Upper lobe of right lung (tissue), 1 donor: ENCODE measurements at places on chromosomes 7 and 10. TPM values are rescaled to one million over a fixed set of nuclear protein-coding genes. Genes with fewer than 3 reads are reported as not detected.

- no peak overlapping the region for H3K4me3 ChIP-seq
- DNase-seq = no peak
- H3K36me3 ChIP-seq = no peaks in the 10 kb centered on the region
- H3K27ac ChIP-seq = no peak overlapping the region
Observed at GRCh38 chr7:34396437-34397064, 261.5 kb upstream of the NPSR1 start.

DNA sequence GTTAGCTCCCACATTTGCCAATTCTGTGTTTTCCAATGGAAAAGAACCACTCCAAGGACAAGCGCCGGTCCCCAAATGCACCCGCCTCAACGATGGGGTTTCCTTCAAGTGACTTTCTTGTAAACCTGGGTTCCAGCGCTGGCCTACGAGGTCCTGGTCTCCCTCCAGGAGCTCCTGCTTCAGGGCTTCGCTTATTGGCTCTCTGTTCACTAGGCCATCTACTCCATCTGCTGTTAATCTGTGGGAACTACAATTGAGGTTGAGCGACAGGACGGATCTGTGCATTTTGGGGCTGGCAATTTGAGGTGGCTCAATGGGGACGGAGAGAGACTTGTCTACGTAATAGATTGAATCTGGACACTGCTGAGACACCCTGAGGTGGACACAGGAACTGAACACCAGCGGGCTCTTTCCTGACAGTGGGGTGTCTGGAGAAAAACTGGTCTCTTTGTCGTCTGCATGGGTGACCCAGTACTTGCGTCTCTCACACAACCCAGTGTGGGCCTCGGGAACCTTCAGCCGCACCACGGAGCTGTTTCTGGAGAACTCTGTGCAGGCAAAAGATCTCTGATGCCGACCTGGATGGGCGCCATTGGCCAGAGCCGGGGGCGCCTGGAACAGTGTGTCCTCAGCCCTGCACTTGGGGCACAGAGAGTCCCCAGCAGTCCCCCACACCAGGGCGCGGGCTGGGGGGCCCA, 115.9 kb upstream of the ADAM12 start:
- no peak overlapping the region for H3K4me3 ChIP-seq
- H3K36me3 ChIP-seq = no peaks in the 10 kb centered on the region
- DNase-seq = no peak
- no peaks in the 10 kb centered on the region for H3K4me1 ChIP-seq

GRCh38 chr7:30184791-30185487, 50.2 kb downstream of the MTURN start:
- H3K4me1 ChIP-seq = no peaks in the 10 kb centered on the region
- no peak for DNase-seq
- H3K36me3 ChIP-seq = no peaks in the 10 kb centered on the region
- no peaks in the 10 kb centered on the region for H3K27me3 ChIP-seq

- H3K27me3 ChIP-seq = no peaks in the 10 kb centered on the region
- H3K36me3 ChIP-seq = no peaks in the 10 kb centered on the region
- DNase-seq = no peak
- H3K4me1 ChIP-seq = no peaks in the 10 kb centered on the region
- H3K27ac ChIP-seq = no peak overlapping the region
Observed at GRCh38 chr10:30111340-30112022, 52.1 kb upstream of the JCAD start.

- H3K4me3 ChIP-seq = no peak overlapping the region
- H3K27me3 ChIP-seq = no peaks in the 10 kb centered on the region
- H3K27ac ChIP-seq = peak overlapping the region; percentile 18
- H3K4me1 ChIP-seq = peaks cover 35% of the 10 kb centered on the region
- no peaks in the 10 kb centered on the region for H3K36me3 ChIP-seq
- no peak for DNase-seq
Observed at GRCh38 chr10:110822712-110823311, 48.9 kb upstream of the PDCD4 start.

DNA sequence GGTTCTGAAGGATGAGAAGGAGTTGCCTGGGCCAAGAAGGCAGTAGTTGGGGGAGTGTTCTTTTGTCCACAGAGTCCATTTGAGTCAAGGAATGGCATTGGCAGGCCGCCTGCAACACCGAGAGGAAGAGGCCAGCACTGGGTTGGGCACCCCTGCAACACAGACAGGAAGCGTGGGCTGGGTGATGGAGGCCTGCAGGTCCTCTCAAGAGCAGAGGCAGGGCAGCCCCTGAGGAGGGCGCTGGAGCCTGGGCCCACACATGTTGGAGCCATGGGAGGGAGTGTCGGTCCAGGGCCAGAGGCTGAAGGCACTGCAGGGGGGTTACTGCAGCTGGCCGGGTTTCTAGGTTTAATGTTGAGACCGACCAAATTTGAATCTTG, 137.3 kb downstream of the PTPN20 start:
- H3K27me3 ChIP-seq = no peaks in the 10 kb centered on the region
- DNase-seq = peak; percentile 62
- H3K4me3 ChIP-seq = no peak overlapping the region
- H3K27ac ChIP-seq = no peak overlapping the region

GRCh38 chr10:130022086-130022485, 58.0 kb upstream of the EBF3 start:
- H3K36me3 ChIP-seq = no peaks in the 10 kb centered on the region
- DNase-seq = no peak
- H3K27ac ChIP-seq = no peak overlapping the region
- no peak overlapping the region for H3K4me3 ChIP-seq

- no peak overlapping the region for H3K4me3 ChIP-seq
- no peaks in the 10 kb centered on the region for H3K36me3 ChIP-seq
- no peak for DNase-seq
- no peak overlapping the region for H3K27ac ChIP-seq
- H3K27me3 ChIP-seq = no peaks in the 10 kb centered on the region
Observed at GRCh38 chr10:91550021-91550420, 82.8 kb downstream of the PPP1R3C start.

- H3K4me3 ChIP-seq = no peak overlapping the region
- no peaks in the 10 kb centered on the region for H3K36me3 ChIP-seq
- no peak for DNase-seq
- no peaks in the 10 kb centered on the region for H3K27me3 ChIP-seq
Observed at GRCh38 chr7:134088199-134088598, 38.9 kb upstream of the LRGUK start.

DNA sequence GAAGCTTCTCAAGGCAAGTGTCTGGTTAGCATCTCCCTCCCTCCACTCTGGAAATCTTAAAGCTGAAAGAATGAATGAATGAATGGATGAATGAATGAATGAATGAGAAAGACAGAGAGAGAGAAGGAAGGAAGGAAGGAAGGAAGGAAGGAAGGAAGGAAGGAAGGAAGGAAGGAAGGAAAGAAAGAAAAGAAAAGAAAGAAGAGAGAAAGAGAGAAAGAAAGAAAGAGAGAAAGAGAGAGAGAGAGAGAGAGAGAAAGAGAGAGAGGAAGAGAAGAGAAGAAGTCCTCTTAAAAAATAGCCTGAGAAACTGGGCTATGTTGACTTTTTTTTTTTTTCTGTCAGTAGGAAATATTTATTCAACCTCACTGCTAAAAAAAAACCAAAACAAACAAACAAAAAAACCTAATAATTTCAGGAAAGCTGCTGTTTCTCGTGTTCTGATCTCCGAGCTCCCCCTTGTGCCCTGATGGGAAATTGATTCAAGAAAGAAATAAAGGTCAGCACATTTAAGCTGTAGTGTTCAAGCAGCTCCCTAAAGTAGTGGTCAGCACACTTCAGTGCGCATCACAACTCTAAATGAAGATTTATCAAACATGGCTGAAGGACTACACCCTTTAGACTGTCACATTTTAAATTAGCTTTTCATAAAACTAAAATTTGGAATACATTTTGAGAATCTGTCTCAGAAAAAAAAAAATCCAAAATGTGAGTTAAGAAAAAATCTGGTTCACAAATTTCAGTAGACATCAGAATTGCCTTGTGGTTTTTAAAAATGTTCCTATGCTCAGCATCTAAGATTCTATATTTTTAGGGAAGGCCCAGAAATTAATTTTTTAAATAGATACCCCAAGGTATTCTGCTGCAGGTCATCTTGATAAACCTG, 154.3 kb downstream of the ELAPOR2 start:
- no peaks in the 10 kb centered on the region for H3K4me1 ChIP-seq
- no peak overlapping the region for H3K27ac ChIP-seq
- no peak for DNase-seq
- H3K36me3 ChIP-seq = no peaks in the 10 kb centered on the region
- no peaks in the 10 kb centered on the region for H3K27me3 ChIP-seq

DNA sequence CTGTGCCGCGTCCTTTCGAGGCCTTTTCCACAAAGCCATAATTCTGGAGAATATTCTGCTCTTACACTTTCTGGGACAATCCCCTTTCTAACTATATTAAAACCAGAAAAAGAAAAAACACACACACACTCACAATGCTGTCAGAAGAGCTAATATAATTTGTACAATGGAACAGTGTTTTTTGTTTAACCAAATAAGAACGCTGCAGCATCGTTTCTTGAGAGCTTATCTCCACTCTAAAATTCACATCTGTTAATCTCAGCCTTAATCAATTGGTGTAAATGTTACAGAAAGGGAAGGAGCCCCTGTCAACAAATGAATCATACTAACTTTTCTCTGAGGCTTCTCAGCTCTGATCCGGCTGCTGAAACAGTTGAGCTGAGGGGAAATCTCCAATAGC, 123.9 kb downstream of the GALNT11 start:
- peaks cover 100% of the 10 kb centered on the region for H3K36me3 ChIP-seq
- H3K4me1 ChIP-seq = peaks cover 7% of the 10 kb centered on the region
- no peak overlapping the region for H3K27ac ChIP-seq
- H3K4me3 ChIP-seq = no peak overlapping the region
- no peak for DNase-seq

DNA sequence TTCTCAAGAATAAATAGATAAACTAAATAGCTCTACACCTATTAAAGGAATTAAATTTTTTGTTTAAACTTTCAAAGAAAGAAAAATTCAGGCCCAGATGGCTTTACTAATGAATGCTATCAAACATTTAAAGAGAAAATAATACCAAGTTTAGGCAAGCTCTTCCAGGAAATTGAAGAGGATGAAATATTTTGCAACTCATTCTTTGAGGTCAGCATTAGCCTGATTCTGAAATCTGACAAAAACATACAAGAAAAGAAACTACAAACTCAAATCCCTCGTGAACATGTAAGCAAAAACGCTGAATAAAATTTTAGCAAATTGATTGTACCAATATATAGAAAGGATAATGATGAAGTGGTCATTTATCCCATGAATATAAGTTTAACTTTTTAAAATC, 93.4 kb downstream of the RTKN2 start:
- no peak overlapping the region for H3K27ac ChIP-seq
- no peak for DNase-seq
- H3K4me1 ChIP-seq = no peaks in the 10 kb centered on the region
- no peak overlapping the region for H3K4me3 ChIP-seq
- H3K27me3 ChIP-seq = no peaks in the 10 kb centered on the region

- H3K36me3 ChIP-seq = no peaks in the 10 kb centered on the region
- no peak overlapping the region for H3K27ac ChIP-seq
- DNase-seq = no peak
Observed at GRCh38 chr7:49766966-49767365, 6.5 kb upstream of the VWC2 start.

GRCh38 chr10:73043766-73044377, 52.8 kb downstream of the P4HA1 start:
- no peaks in the 10 kb centered on the region for H3K27me3 ChIP-seq
- no peak overlapping the region for H3K27ac ChIP-seq
- H3K4me1 ChIP-seq = no peaks in the 10 kb centered on the region
- no peak overlapping the region for H3K4me3 ChIP-seq

- H3K4me3 ChIP-seq = no peak overlapping the region
- DNase-seq = no peak
- no peaks in the 10 kb centered on the region for H3K36me3 ChIP-seq
- H3K27ac ChIP-seq = no peak overlapping the region
- no peaks in the 10 kb centered on the region for H3K27me3 ChIP-seq
Observed at GRCh38 chr10:61089251-61089650, 145.3 kb upstream of the RHOBTB1 start.

DNA sequence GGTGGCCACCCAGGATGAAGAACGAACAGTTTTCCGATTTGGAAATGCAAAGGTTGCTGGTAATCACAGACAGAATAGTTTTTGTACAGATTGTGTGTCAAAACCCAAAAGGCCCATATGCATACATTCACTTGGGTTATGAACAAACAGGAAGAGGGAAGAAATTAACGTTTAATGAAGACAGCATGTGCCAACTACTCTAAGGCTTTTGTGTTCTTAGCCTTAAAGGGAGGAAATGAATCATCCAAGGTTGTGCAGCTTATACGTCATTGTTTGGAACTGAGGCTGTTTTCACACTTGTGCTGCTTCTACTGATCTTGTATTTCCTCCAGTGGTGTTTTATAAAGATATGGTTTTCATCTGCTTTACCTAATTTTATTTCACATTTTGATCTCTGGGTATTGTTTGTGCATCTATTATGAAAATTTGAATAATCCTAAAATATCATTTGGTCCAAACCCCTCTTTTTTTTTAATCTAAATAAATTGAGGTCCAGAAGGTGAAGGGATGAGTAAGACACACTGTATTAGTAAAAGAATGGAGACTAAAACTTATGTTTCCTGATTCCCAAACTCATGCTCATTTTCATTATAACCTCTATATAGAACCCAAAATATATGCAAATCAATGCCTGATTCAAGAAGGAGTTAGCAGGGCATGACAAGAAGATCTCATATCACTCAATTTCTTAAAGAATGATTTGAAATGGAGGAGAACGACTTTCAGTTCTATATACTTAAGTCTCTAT, 373.1 kb downstream of the THSD7A start:
- no peaks in the 10 kb centered on the region for H3K27me3 ChIP-seq
- no peak overlapping the region for H3K27ac ChIP-seq
- H3K4me3 ChIP-seq = no peak overlapping the region
- no peaks in the 10 kb centered on the region for H3K36me3 ChIP-seq
- no peak for DNase-seq

DNA sequence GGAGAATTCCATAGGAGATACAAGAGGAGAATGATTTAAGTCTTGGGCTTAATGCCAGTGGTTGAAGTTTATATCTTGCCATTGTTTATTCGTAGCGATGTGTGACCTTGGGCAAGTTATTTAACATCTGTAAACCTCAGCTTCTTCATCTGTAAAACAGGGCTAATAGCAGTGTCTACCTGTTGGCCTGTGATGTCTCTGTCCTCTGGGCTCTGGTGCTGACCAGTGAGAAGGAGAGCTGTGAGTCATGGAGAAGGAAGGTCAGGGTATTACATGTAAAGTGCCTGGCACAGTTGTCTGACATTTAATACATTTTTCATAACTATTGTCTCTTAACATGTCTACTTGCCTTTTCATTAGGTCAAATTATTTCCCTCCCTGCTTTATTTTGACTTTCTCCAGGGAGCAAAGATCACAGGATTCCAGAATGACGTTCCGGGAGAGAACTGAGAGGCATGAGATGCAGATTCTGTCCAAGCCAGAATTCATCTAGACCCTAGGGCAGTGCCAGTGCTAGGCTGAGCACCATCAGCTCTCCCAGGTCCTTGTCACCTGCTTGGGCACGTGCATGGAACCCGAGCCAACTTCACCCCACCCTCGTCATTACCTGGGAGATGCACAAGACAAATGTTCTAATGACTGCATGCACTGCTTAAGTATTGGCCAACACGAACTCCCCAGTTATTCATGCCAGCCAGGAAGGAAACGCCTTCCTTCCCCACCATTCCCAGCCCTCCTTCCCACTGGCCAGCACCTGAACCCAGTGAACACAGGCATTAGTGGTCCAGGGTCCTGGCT, 187.9 kb downstream of the DPY19L1 start:
- no peak for DNase-seq
- no peak overlapping the region for H3K4me3 ChIP-seq
- no peaks in the 10 kb centered on the region for H3K27me3 ChIP-seq
- H3K36me3 ChIP-seq = no peaks in the 10 kb centered on the region
- H3K27ac ChIP-seq = no peak overlapping the region

WIPF3 gene
- total RNA-seq = 0.67 TPM

LIPK gene
- not detected for total RNA-seq

RNF32 gene
- total RNA-seq = 1.9 TPM

SEMA3C gene
- 37.2 TPM for total RNA-seq

MRPS24 gene
- 61.5 TPM for total RNA-seq

TMEM176B gene
- total RNA-seq = 68.2 TPM

MUC12 gene
- total RNA-seq = not detected

CPVL gene
- total RNA-seq = 31.9 TPM

ASAH2B gene
- 3.4 TPM for total RNA-seq
